ENCODE measurements at places on chromosomes 2 and 18.

DNA sequence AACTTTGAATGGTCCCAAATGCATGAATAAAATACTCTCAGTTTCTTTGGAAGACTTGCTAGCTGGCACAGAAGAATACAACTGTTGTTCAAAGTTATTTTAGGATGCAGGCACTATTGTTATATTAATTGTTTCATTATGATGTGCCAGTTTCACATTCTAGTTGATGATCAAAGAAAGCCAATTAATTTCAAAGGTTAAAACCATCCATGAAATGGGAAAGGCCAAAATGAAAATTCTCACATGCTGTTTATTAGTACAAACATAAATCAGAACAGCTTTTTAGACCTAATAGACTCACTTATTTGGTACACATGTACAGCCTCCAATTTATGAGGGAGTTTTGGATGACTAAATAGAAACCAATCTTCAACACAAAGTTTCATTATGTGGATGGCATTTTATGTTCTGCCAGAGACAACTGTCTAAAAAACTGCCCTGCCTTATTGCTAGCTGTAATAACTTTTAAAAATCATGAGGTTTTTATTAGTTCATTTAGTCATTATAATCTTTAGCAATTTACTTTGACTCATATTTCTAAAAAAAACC lies 42.2 kb downstream of the RFTN2 start:
- DNase-seq = no peak

GRCh38 chr2:207109768-207110167 lies 56.0 kb downstream of the KLF7 start:
- DNase-seq = no peak

DNA sequence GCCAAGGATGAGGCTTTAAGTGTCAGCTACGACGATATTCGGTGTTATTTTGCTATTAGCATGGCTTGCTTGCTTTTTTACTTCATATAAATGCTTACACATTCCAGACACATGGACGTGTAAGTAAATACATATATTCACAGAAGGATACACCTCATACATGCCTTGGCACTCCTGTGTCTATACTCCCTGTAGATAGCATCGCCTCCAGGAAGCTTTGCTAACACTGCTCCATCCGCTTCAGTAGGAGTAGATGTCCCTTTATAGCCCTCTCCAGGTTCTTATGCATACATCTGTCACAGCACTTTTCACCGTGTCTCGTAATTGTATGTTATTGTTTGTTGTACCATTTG lies 27.5 kb upstream of the KCTD1 start:
- no peak for DNase-seq

- peak; percentile 75 for DNase-seq
Observed at GRCh38 chr2:32135409-32135808, 30.3 kb upstream of the SLC30A6 start.

DNA sequence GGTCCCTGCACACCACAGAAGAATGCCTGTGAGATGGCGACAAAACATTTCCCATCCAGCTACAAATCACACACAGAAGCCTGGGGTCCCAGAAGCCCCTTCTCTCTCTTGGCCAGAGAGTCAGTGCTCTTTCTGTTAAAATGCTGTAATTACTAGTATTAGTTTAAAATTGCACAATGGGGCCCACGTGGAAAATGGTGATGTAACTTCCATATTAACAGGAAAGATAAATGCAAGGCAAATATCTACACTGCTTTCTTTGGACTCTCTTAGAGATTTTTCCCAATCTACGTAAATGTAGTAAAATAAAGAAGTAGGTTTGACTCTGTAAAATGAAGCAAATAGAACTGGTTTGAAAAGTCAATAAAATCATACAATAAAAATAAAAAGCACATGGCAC lies 113.9 kb upstream of the TFCP2L1 start:
- DNase-seq = no peak

DNA sequence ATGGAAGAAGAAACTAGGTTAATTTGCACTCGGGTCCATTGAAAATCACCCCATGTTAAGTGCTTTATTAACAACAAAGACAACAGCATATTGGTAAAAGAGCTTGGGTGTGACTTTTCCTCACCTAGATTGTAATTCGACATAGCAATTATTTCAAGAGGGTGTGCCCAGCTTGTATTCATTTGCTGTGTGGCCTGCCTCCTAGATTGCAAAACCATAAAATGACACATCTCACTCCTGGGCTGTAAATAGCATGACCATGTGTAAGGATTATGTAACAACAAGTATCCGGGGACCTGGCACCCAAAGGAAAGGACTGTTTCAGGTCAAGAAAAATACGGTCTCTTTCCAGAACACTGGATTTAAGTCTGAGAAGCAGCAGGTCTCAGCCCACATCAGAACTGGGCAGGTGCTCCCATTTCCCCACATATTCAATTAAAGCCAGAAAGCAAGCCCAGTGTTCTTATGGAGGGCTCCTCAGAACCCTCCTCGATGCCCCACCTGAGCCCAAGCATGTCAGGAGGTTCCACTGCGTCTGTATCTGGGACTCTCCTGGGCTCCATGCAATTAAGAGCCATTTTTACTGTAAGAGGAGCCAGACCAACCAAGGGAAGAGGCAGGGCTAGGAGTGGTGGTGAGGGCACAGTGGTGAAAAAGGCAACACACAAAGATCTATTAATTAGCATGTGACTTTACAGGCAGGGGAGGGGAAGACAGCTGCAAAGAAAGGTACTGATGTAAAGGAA lies 39.2 kb downstream of the MREG start:
- peak; percentile 67 for DNase-seq

DNA sequence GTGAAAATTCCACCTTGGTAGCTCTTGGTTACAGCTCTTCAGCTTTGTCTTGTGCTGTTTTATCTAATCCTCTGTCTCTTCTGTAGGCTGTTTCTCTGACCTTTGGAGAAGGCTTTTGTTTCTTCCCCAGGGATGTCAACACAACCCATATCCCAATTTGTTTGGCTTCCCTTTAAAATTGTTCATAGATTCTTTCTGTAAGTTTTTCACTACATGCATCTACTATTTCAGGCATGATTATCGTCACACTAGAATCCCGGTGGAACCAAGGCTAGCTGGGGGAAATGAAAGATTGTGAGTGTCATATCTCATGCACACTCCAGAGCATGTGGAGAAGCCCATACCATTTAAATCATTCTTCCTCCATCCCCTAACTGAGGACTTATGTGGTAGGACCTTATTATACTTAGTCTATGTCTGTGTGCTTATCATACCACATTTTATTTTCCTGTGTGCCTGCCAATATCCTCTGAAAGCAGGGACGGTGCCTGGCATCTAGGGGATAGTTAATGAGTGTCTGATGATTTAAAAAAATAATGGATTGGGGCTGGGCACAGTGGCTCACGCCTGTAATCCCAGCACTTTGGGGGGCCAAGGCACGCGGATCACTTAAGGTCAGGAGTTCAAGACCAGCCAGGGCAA lies 59.9 kb downstream of the CRIM1 start:
- DNase-seq = no peak

DNA sequence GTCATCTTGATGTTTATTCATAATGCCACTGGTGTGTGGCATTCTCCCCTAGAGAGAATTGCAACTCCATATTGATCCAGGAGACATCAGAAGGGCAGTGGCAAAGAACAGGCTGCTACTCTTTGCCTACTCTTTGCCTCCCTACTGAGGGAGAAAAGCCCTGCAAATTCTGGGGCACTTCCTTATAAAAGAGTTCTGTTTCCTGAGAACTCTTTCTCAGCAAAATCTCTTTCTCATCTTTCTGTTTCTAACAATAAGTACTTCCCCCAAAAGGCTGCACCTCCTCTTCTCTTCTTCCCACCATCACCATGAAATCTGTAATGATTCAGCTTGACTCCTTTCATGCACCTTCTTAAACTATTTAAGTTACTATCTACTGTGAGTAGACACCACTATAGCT lies 270.3 kb downstream of the MREG start:
- no peak for DNase-seq

DNA sequence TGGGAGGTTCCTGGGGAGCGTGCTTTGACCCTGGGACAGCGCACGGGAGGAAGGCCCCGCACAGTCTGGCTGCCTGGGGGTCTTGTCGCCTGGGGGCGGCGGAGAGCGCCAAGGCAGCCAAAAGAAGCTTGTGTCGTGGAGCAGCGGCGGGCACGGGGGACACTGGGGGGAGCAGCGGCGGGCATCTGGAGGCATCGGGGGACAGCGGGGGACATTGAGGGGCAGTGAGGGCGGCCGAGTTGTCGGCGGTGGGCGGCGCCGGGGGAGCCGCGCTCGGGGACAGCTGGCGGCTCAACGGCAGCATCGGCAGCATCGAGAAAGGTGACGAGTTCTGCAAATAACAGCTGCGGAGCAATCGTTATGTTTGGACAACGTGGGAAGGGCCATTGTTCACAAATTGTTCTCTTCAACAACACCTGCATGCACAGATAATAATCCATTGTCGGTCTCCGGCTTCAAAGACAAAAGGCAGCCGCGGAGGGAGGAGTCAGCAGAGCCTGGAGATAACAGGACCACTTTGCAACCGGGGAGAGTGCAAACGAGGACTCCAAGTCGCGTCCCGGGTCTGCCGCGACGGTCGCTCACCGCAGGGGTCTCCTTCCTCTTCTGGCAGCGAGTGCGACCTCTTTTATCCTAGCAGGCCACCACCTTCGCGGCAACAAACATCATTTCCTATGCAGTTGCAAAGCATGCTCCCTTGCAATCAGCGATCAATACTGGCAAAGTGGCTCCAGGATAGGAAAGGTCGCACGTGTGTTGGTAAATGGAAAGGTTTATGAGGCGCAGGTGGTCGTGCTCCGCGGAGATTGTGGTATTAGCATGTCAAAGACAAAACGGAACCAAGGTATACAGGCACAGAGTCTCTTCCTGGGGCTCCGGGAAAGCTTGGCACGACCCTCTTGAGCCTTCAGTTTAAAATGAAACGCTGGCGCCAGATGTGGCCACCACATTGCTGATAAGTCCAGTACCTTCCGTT lies 132.3 kb upstream of the DLX2 start:
- peak; percentile 37 for DNase-seq

DNA sequence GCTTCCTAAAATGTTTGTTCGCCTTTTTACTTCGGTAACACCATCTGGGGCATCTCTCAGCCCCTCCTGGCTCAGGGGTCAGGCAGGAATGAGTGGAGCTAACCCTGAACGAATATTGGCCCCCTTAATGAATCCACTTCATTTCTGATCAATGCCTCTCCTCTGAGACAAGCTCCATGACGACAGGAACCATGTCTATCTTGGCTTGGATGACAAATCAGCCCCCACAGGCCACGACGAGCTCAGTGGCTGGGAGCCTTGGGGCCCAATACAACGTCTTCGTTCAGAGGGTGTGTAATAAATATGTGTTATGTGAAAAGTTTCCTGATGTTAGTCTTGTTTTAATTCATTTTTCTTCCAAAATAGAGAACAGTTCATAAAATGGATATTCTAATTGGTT lies 133.0 kb downstream of the COL6A3 start:
- DNase-seq = no peak

GRCh38 chr2:60366135-60366712 lies 187.2 kb downstream of the BCL11A start:
- DNase-seq = no peak

DNA sequence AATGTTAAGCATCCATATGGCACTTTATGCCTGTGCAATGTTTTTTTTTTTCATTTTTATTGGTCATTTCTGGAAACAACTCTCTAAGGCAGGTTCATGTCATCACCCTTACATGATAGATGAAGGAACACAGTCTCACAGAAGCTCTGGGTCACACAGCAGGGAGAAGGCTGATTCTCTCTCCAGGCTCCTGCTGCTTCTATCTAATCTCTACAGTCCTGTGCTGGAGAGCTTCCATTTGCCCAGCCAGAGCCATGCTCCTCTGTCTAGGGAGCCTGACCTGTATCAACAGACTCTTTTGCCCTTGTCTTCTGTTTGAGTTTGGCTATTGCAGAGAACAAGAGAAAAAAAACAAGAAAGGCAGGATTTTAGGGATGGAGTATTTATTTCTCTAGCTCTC lies 584.8 kb downstream of the MBD2 start:
- no peak for DNase-seq
